NCI-H446 treated with DMSO at 0.1 percent for 48 hours (cell line): ENCODE measurements at places on chromosomes 1 and 21.

DNA sequence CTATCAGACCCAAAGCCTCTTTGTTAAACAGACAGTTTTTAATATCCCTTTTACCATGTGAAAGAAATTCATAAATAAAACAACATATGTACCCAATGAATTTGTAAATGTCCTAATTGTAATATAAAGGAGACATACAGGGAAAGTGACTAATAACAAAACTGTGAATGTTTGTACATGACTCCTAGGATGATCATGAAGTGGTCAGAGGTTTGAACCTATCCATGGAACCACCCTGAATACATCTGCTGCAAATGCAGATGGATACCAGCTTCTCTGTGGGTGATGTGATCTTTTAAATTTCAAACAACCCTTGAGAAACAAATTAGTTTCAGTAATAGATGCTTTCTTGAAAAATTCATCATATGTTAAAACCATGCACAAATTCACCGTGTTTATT is 16.7 kb upstream of the ACBD3 start:
- no peak for DNase-seq

DNA sequence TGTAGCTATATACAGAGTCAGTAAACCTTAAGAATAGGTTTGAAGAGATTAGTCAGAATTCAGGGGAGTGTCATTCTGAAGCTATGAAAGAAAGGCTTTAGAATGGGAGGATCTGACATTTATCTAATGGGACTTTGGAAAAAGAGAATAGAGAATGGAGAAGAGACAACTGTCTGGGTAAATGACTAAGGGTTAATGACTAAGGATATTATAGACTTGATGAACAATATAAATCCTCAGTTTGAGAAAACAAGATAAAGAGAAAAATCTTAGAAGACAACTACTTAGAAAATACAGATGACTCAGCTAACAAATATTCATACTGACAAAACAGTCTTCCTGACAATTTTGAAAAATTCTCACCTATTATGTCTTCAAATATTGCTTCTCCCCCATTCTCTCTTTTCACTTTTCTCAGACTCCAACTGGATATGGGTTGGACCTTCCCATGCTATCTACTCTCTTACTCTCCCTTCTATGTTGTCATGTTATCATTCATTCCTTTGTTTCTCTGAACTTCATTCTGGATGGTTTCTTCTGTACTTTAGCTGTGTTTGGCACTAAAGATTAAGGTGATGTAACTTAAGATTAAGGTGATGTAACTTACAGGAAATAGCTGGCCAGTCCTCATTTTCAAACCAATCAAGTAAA is 20.4 kb downstream of the SLC16A1 start:
- no peak for DNase-seq

- DNase-seq: no peak
Measured at GRCh38 chr1:62012095-62012494, 182.6 kb upstream of the L1TD1 start.

GRCh38 chr1:208541225-208541855 is 297.2 kb upstream of the PLXNA2 start:
- peak; percentile 58 for DNase-seq

DNA sequence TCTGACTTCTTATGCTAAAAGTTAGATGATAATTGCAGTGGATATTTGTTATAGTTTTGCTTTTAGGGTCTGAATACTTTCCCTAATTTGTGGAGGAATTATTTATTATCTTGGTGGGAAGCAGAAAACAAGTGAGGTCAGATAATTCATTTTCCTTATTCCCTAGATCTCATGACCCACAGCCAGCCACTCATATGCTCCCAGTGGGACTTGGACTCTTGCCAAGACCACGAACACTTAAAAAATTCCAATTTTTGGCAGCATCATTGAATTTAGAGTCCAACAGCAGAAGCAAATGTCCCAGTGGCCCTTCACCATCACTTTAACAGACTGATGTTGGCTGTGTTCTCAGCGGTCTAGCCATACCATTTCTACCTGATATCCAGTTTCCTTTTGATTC is 204.2 kb downstream of the HMCN1 start:
- DNase-seq: peak; percentile 98

GRCh38 chr1:7471836-7472235 is 299.3 kb upstream of the VAMP3 start:
- DNase-seq: peak; percentile 27

DNA sequence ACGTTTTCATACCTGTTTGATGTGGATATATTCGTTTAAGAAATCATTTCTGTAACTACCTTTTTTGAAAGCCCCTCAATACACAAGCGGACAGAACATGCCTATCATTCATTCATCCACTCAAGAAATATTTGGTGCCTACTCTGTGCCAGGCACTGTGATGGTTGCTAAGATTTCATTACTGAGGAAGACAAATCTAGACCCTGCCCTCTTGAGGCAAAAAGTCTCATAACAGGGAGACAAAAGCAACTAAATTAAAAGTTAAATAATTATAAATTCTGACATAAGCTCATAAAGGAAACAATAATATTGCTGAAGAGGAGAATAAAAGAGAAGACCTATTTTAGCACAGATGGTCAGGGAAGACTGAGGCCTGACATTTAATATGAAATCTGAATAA is 203.5 kb upstream of the ZNHIT6 start:
- no peak for DNase-seq

- DNase-seq: no peak
Measured at GRCh38 chr1:39178541-39179431, 25.7 kb upstream of the MACF1 start.

GRCh38 chr1:89545264-89546038 is 20.8 kb downstream of the LRRC8B start:
- DNase-seq: no peak

DNA sequence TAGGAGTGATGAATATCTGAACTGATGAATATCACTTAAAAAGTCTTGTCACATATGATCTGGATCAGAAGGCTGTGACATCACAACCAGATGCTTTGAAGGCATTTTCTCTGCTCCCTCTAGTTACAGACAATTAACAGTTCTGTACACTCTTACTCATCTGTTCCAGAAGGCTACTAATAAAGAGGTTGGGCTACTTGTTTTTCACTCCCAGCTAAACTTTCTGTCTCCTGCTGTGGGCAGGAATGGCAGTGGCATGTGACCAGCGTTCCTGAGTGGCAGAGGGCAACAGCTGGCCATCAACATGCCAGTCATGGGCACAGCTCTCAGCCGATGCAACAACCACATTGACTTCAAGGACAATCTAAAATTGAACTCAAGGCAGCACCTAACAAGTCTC is 66.7 kb downstream of the SLC45A1 start:
- DNase-seq: no peak

- no peak for DNase-seq
Measured at GRCh38 chr1:177864538-177865305, 105.1 kb downstream of the SEC16B start.

DNA sequence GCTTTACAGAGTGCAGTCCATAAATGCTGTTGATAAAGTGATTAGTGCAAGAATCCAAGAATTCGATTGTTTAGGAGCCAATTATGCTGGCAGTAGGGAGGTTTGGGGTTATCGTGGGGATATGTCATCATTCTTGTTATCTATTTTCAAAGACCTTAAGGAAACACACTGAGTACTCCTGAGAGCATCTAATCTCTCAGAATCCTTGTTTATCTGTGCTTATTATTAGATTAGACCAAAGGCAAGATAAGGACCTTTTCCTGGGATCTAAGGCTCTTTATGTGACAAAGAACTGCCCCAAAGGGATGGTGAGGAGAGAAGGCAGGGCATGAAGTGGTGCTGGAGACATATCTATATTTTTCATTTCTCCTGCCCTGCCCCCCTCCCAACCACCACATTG is 139.1 kb downstream of the TSEN15 start:
- no peak for DNase-seq

DNA sequence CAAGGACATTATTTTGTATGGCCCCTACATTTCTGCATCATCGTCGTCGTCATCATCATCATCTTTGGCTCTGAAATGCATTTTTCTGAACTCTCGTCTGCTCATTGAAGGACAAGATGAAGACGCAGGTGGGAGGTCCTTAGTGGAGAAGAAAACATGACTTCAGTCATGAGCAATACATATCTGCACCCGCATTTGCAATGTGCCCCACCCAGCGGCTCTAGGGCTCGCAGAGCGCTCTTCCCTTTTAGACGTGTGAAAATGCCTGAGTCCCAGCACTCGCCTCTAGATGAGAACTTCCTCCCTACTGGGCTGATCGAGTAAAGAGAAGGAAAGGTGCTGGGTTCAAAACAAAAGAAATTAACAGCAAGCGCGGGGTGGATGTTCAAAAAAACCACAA is 10.1 kb downstream of the C1orf174 start:
- DNase-seq: no peak

- peak; percentile 96 for DNase-seq
Measured at GRCh38 chr21:42009831-42010506, at the start of gene ZBTB21. Gene ZBTB21, minus strand, starts transcription at chr21:42010360. Its CDS starts 16,265 bp downstream, at chr21:41994095.

DNA sequence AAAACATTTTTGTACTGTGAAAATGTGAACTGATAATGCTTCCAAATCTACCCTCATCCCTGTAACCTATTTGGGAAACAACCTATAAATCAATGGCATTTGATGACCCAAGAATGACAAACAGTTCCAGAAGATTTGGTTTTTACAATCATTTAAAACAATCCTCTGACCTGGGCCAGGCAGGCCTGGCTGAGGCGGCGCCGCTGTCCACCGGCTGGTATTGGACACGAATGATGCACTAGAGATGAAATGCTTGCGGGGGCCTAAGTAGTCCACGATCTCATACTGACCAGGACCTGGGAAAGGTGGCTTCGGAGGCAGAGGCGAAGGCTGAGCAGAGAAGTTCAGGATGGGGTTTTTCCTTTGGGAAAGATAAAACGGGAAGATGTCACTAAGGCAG is 41.5 kb downstream of the GRHL3 start:
- DNase-seq: no peak

GRCh38 chr21:33761441-33762036 is 119.2 kb downstream of the ITSN1 start:
- DNase-seq: no peak

- DNase-seq: no peak
Measured at GRCh38 chr1:220750131-220750515, 2.0 kb downstream of the MTARC2 start.

DNA sequence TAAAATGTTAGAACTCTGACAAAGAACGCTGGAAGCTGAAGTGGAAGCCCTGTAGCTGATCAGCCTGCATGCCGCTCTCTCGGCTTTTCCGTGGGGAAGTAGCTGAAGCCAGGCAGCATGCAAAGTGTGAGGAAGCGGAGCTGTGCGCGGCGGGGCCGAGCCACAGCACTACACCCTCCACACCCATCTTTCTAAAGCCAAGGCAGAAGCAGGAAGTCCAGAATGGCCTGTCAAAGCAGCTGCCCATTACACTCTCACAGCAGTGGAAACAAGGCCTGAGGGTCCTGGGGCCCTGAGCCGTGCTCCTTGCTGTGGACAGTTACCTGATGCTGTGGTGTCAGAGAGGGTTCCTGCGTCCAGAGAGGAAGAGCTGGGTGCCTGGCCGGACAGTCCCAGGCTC is 69.6 kb downstream of the UBR4 start:
- DNase-seq: no peak

GRCh38 chr21:32888971-32889370 is 117.4 kb upstream of the PAXBP1 start:
- DNase-seq: no peak

DNA sequence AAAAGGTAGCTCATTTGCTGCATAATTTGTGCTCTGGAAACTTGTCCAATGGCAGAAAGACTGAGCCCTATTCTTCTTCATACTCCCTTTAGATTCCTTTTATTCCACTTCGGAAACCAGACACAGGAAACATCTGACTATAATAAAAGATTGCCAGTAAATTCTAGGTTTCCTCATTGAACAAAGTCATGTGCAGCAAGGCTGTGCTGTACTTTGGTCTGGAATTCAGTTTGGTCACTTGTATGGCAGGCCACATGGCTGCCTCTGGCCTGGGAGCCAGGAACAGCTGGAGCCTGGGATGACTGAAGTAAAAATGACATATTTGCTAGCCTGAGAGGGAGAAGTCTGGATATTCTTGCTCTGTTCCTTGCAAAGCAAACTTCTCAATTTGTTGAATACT is 79.6 kb downstream of the ST3GAL3 start:
- DNase-seq: no peak

- DNase-seq: no peak
Measured at GRCh38 chr1:3779265-3779911, 6.8 kb downstream of the SMIM1 start.

- no peak for DNase-seq
Measured at GRCh38 chr1:66332548-66332901, 201.4 kb upstream of the SGIP1 start.

DNA sequence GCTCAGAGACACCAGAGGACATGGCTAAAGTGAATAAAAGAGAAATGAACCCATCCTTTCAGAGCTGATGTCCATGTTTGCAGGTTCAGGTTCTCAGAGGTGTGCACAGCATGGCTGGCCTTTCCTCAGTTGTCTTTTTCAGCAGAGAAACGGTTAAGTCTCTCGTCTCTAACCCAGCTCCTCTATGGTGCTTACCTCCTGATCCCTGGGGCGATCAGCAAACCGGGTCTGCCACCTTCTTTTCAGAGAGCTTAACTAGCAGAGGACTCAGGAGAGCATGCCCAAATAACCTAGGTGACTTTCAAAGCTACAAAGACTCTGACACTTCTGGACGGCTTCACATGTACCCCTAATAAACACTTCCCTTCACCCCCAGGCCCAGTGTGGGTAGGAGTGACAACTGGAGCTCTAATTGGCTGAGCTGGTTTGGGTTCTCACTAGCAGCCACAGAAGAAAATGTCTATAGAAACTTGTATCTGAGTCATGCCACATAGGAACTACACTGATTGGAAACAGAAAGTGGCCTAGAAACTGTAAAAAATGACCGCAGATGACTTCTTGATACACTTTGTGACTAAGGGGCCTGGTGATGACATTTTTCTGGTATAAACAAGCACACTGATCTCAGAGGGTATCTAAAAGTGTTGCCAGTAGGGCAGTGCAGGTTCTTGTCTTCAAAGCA is at the start of gene AIM2:
TSS of gene AIM2 (minus strand) at position 329 of the 682 bp plus-strand sequence. CDS start 3,267 bp downstream, outside the sequence.
- no peak for DNase-seq

DNA sequence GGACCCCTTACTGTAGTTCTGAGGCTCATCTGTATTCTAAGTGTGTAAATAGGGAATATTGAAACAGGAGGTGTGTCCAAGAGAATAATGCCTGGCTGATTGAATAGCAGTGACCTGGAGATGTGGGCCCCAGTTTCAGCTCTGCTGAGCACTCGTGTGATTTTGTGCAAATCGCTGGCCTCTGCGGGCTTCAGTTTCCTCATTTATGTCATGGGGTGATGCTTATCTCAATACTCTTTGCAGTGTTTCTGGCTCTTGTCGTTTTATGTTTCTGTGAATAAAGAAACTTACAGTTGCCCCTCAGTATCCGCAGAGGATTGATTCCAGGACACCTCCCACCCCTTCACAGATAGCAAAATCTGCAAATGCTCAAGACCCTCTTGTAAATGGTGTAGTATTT is 5.0 kb downstream of the COG2 start:
- no peak for DNase-seq
